ENCODE measurements at places on chromosomes 13 and 19.

- peak; percentile 72 for DNase-seq
Observed at GRCh38 chr19:10334588-10335351, 1.4 kb upstream of the RAVER1 start.

DNA sequence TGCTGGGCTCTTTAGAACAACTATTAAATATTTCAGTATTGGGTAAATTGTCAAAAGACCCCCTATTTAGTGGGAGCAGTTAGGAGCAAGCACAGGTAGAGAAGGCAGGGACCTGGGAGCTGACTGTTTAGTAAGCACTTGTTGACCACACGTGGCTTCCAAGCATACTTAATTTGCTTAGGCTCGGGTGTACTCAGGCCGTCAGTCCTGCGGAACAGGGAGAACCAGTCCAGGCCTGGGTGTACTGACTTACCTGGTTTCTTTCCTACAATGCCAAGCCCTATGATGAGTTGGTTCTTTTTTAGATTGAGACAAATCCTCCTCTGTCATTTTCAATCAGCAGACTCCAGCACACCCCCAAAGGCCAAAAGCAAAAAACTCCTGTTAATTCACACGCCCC lies 90.0 kb downstream of the WDFY2 start:
- no peak for DNase-seq

GRCh38 chr19:29119590-29119989 lies 93.4 kb downstream of the UQCRFS1 start:
- DNase-seq = no peak

GRCh38 chr13:36217456-36217855 lies 3.1 kb upstream of the SOHLH2 start:
- DNase-seq = no peak

DNA sequence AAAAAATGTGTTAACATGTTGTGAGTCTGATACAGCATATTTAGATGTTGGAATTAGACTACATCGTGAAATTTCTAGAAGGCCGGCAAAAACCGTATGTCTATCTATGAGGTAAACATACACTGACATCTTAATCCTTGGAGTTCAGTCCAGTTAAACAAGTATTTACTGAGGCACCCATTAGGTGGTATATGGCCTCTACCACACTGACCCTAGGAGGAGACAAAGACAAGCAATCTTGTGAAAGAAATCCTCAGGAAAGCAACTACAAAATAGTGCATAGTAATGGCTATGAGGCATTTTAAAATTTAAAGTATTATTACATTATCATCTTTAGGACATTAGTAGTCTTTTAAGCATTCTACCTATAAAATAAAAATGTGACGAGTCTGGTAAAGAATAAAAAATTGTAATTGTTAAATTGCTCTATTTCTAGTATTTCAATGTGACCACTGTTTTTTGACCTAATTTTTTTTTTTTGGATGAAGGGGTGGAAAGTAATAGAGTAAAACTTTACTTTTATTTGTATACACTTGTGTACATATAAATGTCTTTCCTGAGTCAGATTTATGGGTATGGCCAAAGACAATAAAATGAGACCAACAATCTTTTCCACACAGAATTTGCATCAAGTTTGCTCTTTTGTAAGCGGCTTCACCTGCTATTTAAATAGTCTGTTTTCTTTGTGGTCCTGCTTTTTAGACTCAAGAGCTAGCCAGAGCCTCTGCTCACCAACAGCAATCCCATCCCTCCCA lies 50.5 kb downstream of the KATNAL1 start:
- no peak for DNase-seq

DNA sequence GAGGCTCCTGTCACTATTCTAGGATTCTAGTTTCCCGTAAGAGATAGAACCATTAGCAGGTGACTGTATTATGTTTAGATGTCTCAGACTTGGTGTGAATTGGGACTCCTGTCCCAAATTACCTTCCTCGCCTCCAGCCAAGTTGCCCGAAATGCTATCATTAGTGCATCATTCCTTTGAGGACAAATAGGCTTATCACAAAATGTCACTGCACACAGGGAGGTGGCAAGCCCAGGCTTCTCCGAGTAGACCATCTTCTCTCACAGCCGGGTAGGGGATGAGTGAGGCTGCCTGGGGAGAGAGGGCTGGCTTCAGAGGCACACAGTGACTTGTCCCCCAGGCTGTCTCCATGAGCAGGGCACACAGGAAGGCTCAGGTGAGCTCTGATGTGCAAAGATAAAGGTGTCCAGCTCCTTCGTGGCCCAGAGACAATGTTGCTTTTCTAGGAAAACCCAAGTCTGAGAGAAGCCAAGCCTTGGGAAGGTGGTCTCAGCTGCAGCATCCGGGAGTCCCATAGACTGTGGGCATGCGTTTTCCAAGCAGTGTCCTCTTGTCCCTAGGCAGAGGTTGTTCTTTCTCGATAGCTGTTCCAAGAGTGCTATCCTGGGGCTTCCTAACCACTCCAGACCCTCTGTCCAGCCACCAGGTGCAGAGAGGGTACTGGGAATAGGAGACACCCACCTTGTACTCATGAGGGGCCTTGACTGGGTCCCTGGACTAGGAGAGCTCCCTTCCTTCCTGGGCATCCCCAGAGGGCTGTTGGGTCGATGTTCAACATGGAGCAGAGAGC lies 163.1 kb upstream of the TSHZ3 start:
- no peak for DNase-seq

DNA sequence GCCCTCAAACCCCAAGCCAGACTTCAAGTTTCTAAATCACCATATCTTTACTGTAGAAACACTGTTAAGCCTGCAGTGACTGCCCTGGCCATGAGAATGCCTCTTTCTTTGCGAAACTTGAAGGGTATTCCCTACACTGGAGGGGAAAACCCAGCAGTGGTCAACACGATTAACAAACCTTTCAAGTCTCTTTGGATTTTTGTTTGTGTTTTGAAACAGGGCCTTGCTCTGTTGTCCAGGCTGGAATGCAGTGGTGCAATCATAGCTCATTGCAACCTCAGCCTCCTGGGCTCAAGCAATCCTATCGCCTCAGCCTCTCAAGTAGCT lies 17.4 kb upstream of the POMP start:
- DNase-seq = no peak

- DNase-seq = no peak
Observed at GRCh38 chr19:12885749-12886650, 1.0 kb downstream of the KLF1 start.

GRCh38 chr13:80463673-80464352 lies 122.9 kb upstream of the SPRY2 start:
- DNase-seq = no peak

DNA sequence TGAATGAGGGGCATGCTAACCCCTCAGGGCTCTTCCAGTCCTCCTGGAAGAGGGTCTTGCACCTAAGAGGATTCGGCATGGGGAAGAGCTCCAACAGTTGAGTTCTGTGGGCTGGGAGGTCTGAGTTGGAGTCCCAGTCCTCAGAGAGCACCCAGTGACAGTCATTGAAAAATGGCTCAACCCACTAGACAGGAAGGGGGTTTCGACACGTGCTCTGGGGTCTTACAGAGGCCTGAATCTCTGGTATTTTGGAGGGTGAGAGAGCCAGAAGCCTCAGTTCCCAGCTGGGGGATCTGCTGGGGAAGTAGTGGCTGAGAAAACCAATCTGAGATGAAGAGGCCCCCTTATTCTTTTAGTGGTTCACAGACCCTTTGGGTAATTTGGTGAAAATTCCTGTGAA lies 9.0 kb downstream of the PTH2 start:
- no peak for DNase-seq

DNA sequence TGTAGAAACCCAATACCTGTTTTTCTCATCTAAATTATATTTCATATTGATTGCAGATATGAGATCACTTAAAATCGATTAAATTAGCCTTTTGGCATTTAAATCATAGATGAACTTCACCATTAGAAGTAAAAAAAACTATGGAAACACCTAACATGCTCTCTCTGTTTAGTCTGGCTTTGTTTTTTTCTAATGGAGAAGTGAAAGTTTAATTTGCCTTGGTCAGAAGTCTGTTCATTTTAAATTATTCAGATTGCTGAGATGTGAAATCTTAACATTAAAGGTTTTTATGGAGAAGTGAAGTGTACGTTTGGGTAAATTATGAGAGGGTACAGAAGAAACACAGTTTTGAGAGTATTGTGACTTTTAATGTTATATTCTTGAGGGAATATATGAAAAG lies 6.7 kb downstream of the SUGT1 start:
- no peak for DNase-seq

GRCh38 chr13:75839406-75839805 lies 203.3 kb downstream of the LMO7 start:
- no peak for DNase-seq

GRCh38 chr13:29109987-29110386 lies 289.8 kb downstream of the MTUS2 start:
- DNase-seq = no peak

DNA sequence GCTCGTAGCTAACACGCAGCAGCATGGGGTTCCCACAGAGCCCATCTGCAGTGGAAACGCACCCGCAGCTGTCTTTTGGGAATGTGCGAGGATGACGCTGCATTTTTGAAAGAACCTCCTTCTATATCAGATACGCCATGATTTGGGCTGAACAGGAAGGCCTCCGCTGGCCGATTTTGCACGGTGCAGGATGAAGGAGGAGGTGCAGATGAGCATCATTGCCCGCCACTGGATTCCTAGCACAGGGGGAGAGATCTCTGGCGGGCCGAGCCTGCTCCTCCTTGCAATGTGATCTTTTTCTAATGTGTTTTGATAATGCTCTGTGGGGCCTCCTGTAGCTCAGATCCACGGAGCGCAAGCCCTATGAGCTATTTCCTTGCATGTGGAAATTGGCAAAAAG lies 55.5 kb downstream of the EFNB2 start:
- DNase-seq = no peak

GRCh38 chr19:28074773-28075172 lies 1138.2 kb downstream of the UQCRFS1 start:
- no peak for DNase-seq

- DNase-seq = peak; percentile 35
Observed at GRCh38 chr13:107867701-107868661, 347.4 kb downstream of the LIG4 start.

DNA sequence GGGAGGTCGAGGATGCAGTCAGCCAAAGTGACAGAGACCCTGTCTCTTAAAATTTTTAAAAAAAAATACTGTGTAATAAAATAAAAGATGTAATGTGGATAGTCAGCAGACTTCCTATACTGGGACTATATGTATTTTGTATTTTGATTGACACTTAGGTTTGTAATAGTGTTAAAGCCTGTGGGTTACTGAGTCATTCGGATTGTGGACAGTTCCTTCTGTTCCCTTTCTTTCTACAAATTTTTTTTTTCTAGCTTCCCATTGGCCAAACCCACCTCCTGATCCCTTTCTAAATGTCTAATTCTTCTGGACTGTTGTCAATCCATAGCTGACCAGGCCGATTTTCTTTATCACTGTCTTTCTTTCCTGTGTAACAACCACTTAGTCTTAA lies 108.0 kb downstream of the DNAJC3 start:
- no peak for DNase-seq

DNA sequence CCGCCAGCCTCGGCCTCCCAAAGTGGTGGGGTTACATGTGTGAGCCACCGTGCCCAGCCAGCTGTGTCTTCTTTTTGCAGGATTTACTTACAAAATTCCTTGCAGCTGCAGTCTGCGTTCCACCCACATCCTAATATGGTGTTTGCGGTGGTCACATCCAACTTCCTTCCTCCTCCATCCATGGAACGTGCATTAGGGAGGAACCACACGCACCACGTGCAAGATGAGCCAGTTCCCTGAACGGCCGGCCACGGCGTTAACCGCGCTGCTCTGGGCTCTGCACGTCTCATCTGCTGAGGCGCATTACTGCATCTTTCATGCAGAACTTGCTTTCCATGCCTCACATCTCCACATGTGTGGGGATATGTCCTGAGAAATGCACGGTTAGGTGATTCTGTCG lies 13.0 kb upstream of the SIGLEC11 start:
- DNase-seq = no peak

DNA sequence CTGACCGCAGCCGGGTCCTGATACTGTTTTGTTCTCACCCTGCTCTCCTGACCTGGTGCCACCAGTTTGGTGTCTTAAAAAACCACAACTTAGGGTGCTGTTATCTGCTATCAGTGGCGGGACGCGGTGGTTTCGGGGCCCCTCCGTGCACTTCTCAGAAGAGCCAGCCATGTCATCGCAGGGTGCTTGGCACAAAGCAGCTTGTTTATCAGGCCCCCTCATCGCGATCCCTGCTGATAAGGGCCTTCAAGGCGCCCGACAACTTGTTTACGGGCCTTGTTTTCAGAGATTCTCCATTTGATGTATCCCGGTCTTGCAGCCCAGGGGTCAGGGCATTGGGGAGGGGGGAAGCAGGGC lies 58.1 kb upstream of the KLF2 start:
- no peak for DNase-seq

DNA sequence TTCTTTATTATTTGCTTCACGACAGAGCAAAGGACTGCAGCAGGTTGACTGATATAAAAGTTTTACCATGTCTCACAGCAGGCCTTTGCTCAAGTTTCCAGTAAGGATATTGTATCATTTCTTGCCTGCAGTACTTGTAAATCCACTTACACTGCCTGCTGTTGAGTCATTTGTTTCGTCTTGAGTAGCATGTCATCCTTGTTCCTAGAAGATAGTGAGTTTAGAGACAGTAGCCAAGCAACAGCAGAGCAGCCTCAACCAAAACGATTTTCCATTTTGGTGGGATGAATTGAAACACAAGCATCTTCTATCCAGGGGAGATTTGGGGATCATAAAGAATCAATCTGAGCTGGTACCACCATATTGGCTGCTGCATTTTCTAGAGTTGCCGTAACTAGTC lies 24.0 kb upstream of the ALOX5AP start:
- DNase-seq = no peak

GRCh38 chr13:45809801-45810394 lies 41.7 kb downstream of the SIAH3 start:
- DNase-seq = no peak

DNA sequence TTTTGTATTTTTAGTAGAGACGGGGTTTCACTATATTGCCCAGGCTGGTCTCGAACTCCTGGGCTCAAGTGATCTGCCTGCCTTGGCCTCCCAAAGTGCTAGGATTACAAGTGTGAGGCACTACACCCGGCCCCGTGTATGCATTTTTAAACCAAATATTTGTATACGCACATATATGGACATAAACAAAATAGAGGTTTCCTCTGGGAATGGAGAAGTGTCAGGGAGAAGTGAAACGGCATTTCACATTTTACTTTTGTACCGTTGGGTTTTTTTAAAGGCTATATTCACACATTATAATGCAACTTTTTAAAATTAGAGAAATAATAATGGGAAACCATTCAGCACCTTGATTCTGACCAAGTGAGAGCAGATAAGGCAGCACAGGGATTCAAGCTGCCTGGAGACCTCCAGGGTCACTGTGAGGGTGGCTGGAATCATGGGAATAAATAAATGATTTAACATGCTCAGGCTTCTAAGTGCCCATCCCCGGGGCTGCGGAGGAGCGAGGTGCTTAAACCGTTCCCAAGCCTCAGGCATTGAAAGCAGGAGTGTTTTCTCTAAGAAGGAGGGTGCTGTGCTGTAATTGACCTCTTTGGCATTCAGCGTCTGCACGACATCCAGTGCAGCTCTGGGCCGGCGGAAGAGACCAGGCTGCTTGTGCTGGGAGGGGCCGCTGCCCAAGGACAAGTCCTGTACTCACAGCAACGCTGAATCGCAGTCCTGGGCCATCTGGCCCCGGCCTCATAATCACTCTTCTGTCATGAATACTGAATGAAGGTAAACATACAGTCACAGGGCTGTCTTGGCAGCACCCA lies 24.7 kb downstream of the GPR42 start:
- peak; percentile 15 for DNase-seq
